ENCODE measurements at places on chromosomes 7 and 10.

- H3K36me3 ChIP-seq: no peaks in the 10 kb centered on the region
- H3K27me3 ChIP-seq: no peaks in the 10 kb centered on the region
- no peaks in the 10 kb centered on the region for H3K4me1 ChIP-seq
- DNase-seq: no peak
- H3K27ac ChIP-seq: no peak within 1 kb of the TSS
Measured at GRCh38 chr7:150567169-150567568, at the start of gene GIMAP4. Gene GIMAP4, plus strand, starts transcription at chr7:150567390. Its CDS starts 2,512 bp downstream, at chr7:150569902.

DNA sequence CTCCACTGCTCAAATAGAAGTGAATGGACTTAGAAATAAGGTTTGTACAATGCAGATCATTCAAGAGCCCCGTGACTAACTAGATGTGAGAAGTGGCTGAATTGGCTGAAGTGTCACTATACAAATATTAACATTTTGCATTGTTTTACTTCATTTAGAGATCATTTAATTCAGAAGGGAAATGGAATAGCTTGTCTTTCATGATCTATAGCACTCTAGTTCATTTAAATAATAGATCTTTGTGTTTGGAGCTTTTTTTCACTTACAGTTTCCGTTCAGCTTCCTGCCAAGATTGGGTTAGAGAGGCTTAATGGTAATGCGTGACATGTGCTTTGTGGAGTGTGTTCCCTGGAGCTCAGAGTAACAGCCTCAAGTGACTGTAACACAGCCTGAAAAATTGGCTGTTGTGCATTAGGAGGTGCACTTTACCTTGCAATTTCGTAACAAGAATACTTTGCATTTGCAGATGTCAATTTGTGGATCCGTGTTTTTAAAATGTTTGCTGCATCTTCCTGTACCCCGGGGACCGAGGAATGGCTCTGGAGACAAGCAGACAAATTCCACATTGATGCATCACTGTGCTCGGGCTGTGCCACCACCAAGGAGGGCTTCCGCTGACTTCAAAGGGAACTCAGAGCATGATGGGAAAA is 170.3 kb downstream of the NRP1 start:
- no peaks in the 10 kb centered on the region for H3K27me3 ChIP-seq
- DNase-seq: no peak
- no peak overlapping the region for H3K4me3 ChIP-seq
- no peaks in the 10 kb centered on the region for H3K4me1 ChIP-seq
- no peak overlapping the region for H3K27ac ChIP-seq

DNA sequence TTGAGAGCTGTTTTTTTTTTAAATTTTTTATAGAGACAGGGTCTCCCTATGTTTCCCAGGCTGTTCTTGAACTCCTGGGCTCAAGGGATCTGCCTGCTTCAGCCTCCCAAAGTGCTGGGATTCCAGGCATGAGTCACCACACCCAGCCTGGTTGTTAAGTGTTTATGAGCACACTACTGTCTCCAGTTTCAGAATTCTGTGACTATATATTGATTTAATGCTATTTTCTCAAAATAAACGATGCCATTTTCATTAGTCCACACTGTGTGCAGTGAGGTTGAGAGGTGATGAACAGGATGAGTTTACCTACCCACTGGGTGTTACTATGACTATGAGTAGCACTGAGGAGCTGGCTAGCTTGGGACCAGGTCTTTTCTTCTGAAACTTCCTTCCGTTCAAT is 110.9 kb upstream of the FAM180A start:
- no peak overlapping the region for H3K27ac ChIP-seq
- no peaks in the 10 kb centered on the region for H3K36me3 ChIP-seq
- H3K4me1 ChIP-seq: peaks cover 8% of the 10 kb centered on the region
- no peak overlapping the region for H3K4me3 ChIP-seq
- H3K27me3 ChIP-seq: no peaks in the 10 kb centered on the region

- H3K27me3 ChIP-seq: no peaks in the 10 kb centered on the region
- no peaks in the 10 kb centered on the region for H3K36me3 ChIP-seq
- H3K4me3 ChIP-seq: peak overlapping the region; percentile 16
- H3K4me1 ChIP-seq: peaks cover 39% of the 10 kb centered on the region
- H3K27ac ChIP-seq: peak overlapping the region; percentile 37
Measured at GRCh38 chr7:50336894-50337703, 32.6 kb downstream of the IKZF1 start.

DNA sequence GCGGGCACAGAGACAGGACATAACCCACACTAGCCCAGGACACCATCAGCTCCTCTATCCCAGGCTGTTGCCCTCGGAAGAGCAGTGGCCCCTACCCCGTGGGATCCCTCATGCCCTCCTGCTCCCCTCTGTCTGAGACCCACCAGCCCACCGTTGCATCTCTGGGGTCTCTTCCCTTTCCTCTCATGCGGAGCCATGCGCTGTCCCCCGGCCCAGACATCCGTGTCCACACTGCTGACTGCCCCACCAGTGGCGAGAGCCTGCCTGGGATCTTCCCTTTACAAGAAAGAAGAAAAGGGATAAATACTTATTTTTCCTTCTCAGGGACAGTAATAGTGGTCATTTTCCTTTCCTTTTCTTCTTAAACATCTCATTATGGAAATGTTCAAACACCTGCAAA is 115.4 kb downstream of the WDR37 start:
- H3K36me3 ChIP-seq: no peaks in the 10 kb centered on the region
- no peaks in the 10 kb centered on the region for H3K4me1 ChIP-seq
- no peak overlapping the region for H3K27ac ChIP-seq
- H3K27me3 ChIP-seq: peaks cover 6% of the 10 kb centered on the region

DNA sequence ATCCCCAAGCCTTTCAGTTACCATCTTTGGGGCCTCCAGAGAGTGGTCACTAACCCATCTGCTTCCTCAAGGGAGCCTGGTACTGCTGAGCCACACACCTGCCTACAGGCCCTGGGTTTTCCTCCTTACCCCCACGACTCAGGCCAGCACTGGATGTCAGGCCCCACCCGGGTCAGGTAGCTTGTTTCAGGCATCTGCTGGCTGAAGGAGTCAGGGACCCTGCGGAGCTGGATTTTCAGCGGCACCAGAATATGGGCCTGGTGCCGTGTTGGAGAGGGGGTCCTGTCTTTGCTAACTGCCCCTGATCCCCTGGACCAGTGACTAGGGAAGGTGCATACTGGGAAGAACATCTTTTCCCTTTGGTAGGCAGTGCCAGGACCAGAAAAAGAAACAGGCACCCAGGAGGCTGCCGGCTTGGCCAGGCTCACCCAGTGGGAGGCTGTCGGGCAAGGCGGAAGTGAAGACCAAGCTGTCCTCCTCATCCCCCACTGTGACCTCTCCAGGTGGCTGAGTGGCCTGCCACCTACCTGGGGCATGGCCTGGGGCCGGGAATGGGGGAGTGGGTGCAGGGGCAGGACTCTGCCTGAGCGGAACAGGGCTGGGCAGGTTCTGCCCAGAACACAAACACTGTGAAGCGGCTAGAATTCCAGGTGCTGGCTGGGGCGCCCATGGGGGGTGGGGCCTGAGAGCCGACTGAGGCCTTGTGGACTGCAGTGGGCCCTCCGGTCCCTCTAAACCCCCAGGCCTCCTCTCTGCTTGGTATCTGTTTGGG is 12.4 kb upstream of the SAMD8 start:
- DNase-seq: no peak
- no peaks in the 10 kb centered on the region for H3K4me1 ChIP-seq
- no peaks in the 10 kb centered on the region for H3K27me3 ChIP-seq
- no peak overlapping the region for H3K27ac ChIP-seq
- H3K36me3 ChIP-seq: no peaks in the 10 kb centered on the region

- H3K27ac ChIP-seq: no peak overlapping the region
- no peaks in the 10 kb centered on the region for H3K36me3 ChIP-seq
- H3K4me1 ChIP-seq: peaks cover 10% of the 10 kb centered on the region
- DNase-seq: no peak
- H3K27me3 ChIP-seq: no peaks in the 10 kb centered on the region
Measured at GRCh38 chr7:136033413-136034031, 56.4 kb upstream of the MTPN start.

DNA sequence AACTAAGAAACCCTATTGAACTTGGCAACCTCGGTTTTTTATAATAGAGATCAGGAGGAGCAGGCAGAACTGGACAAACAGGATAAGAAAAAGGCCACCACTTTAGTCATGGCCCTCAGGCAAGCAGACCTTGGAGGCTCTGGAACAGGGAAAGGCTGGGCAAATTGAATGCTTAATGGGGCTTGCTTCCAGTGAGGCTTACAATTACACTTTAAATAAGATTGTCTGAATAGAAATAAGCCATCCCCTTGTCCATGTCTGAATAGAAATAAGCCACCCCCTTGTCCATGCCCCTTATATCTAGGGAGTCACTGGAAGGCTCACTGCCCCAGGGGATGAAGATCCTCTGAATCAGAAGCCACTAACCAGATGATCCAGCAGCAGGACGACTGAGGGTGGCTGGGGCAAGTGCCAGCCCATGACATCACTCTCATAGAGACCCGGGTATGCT is 40.6 kb downstream of the AKR1B15 start:
- no peaks in the 10 kb centered on the region for H3K36me3 ChIP-seq
- H3K4me3 ChIP-seq: no peak overlapping the region
- no peaks in the 10 kb centered on the region for H3K4me1 ChIP-seq

DNA sequence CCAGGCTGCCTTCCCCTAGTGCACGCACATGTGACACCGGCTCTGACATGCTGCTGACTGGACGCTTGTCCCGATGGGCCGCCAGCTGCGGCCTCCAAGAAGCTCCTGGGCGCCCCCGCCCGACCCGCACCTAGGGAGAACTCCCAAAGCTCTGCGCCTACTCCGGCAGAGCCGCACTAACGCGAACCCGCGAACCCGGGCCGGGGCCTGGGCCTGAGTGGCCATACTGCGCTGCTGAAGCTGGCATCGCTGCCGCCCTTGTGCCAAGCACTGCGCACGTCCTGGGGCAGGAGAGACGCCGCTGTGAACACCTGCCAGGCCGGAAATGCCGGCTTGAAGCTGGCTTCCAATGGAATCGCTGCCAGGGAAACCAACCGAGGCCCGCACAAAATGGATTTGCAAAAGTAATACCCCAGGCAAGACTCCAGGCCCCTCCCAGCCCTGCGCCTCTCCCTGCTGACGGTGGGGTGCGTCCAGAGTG is 85.1 kb downstream of the WASHC2A start:
- no peaks in the 10 kb centered on the region for H3K36me3 ChIP-seq
- DNase-seq: no peak
- no peaks in the 10 kb centered on the region for H3K4me1 ChIP-seq
- no peak overlapping the region for H3K4me3 ChIP-seq

- DNase-seq: no peak
- H3K4me3 ChIP-seq: no peak overlapping the region
- H3K4me1 ChIP-seq: no peaks in the 10 kb centered on the region
- H3K36me3 ChIP-seq: no peaks in the 10 kb centered on the region
- H3K27me3 ChIP-seq: no peaks in the 10 kb centered on the region
Measured at GRCh38 chr7:84202855-84203254, 8.3 kb upstream of the SEMA3A start.

- no peaks in the 10 kb centered on the region for H3K27me3 ChIP-seq
- H3K27ac ChIP-seq: no peak overlapping the region
- no peak for DNase-seq
- H3K36me3 ChIP-seq: no peaks in the 10 kb centered on the region
- no peaks in the 10 kb centered on the region for H3K4me1 ChIP-seq
Measured at GRCh38 chr10:59513558-59513957, 151.2 kb upstream of the FAM13C start.

DNA sequence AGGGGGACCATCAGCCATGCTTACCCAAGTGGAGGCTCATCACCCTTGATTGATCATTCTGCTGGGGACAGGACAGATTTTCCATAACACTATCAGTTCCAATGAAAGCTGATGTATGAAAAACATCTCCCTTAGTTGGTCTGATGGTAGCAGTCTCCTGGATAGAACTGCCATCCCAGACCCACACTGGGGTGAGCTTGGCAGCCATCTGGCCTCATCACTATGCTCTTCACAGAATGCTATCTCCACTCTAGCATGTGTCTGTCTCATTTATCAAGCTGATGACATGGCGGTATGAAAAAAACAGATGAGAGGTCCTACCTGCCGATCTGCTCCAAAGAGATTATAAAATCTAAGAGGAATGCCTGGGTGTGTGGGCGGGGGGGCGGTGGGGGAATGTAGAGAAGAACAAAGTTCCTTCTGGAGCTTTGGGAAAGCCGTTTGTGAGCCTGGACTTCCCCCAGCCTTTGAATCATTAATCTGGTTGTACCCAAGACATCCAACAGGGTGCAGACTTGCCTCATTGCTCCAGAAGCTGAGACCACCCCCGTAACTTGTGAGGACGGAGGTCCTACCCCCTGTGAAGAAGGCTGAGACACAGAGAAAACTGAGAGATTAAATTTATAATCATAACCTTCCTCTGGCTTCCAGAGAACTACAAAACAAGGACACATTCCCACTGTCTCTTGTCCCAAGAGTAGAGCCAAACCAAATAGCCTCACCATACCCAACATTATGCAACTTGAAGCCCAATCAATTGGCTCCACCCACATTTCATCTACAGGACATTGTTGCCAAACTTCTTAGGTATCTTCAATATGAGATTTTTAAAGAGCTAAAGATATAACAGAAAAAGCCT is 340.8 kb downstream of the KCNMA1 start:
- H3K27ac ChIP-seq: no peak overlapping the region
- H3K4me1 ChIP-seq: no peaks in the 10 kb centered on the region
- DNase-seq: no peak
- no peaks in the 10 kb centered on the region for H3K36me3 ChIP-seq
- no peaks in the 10 kb centered on the region for H3K27me3 ChIP-seq

DNA sequence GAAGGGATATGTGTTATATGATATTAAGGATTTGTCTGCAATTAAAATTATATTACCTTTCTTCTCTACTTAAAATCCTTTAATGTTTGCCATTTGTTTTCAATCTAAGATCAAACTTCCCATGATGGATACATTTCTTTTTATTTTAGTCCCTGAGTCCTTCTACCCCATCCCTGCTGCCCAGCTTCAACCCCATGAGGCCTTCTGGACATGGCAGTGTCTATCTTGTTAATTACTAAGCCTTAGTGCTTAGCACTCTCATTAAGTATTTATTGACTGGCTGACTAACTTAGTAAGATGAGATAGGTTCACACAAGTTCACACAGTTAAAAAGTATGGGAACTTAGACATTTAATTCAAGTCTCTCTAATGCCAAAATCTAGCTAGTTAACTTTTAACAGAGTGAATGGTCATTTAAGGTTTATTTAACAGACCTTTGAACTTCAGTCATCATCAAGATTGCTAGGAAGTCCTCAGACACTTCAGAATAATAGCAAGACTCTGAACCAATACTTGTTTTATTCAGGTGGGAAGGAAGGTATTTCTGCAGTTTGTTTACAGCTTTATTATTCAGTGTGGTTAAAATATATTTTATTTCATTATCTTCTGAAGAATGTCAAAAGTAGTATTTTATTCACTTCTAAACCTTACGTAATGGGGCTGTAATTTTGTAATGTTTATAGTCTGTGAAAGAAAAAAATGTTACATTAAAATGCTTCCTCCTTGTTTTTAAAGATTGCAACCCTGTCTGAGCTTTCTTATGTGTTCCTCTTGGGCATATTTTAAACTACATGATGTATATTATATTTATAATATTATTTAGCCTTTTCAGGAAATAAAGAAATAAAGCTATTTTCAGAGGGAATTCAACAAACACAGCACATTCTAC is 848.9 kb downstream of the REEP3 start:
- H3K4me1 ChIP-seq: no peaks in the 10 kb centered on the region
- H3K4me3 ChIP-seq: no peak overlapping the region
- no peaks in the 10 kb centered on the region for H3K36me3 ChIP-seq
- H3K27ac ChIP-seq: no peak overlapping the region
- DNase-seq: no peak

GRCh38 chr7:1503390-1503789 is 799 bp downstream of the INTS1 start:
- no peak overlapping the region for H3K27ac ChIP-seq
- peaks cover 9% of the 10 kb centered on the region for H3K4me1 ChIP-seq

- H3K36me3 ChIP-seq: peaks cover 50% of the 10 kb centered on the region
- H3K4me3 ChIP-seq: no peak overlapping the region
- H3K27ac ChIP-seq: peak overlapping the region; percentile 93
- peaks cover 60% of the 10 kb centered on the region for H3K4me1 ChIP-seq
- H3K27me3 ChIP-seq: no peaks in the 10 kb centered on the region
Measured at GRCh38 chr10:110504111-110504735, 6.5 kb downstream of the DUSP5 start.

Measured in MM.1S (cell line).